ENCODE measurements at places on chromosomes 11 and 22.

DNA sequence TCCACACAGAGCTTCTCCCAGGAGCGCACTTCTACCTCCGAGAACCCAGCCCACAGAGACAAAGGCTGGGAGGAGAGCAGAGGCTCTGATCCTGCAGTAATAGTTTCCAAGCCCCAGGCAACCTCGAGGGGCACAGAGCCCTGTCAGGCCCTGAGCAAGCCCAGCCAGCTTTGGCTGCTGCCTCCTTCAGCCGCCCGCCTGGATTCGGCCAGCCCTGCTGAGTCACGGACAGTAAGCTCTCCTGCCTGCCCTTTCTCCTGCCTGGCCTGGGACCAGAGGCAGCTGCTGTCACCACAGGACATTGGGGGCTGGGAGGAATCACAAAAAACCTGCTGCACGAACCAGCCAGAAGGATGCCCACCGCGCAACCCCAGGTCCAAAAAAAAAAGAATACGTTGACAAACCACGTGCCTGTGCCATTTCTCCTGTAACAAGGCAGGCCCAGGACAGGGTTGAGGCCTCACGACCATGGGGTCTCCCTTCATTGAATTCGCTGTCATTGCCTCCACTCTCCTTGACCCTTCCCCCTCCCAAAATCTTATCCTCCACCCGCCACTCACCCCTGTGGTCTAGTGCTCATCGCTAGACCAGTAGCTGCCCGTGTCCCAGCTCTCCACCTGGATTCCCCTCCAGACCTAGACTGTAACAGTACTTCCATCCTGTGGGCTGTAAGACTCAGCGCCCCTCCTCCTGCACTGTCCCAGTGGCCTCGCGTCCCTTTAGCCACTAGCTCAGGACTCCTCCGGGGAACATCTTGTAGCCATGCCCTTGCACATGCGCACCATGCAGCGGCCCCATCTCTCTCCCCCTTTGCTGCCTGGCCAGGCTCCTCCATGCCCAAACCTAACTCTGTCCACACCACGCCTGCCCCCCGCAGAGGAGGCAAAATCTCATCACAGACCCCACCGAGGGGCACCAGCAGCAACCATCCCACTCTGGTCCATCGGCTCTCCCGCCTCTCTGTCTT, 7.4 kb upstream of the SLC22A12 start:
- DNase-seq = no peak

DNA sequence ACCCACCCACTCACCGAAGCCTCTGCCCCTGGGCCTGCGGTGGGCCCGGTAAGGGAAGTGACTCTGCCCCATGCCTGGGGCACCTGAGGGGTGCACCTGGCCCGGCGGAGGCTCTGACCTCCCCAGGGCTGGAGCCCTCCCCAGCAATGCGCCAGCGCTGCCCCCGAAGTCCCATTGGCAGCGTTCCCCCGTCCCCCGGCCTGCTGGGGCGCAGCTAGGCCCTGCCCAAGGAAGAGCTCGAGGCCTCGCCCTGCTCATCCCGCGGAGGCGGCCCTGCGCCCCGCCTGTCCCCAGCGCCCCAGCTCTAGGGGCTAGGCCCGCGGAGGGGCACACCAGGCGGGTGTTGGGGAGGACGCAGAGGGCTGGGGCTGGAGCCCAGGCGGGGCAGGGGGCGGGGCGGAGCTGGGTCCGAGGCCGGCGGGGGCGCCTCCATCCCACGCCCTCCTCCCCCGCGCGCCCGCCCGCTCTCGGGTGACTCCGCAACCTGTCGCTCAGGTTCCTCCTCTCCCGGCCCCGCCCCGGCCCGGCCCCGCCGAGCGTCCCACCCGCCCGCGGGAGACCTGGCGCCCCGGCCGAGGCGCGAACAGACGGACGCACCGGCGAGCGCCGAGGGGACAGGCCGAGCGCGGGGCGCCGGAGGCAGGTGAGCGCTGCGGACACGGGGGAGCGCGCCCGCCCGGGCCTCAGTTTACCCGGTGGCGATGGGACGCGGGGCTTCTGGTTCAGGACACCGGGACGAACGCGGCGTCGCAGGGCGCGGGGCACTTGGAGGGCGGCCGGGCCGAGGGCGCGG, at the start of gene EPS8L2:
Gene EPS8L2 (plus strand): TSS at position 586 of the 793 bp plus-strand sequence. CDS start 3,177 bp downstream, outside the sequence.
- peak; percentile 61 for DNase-seq

DNA sequence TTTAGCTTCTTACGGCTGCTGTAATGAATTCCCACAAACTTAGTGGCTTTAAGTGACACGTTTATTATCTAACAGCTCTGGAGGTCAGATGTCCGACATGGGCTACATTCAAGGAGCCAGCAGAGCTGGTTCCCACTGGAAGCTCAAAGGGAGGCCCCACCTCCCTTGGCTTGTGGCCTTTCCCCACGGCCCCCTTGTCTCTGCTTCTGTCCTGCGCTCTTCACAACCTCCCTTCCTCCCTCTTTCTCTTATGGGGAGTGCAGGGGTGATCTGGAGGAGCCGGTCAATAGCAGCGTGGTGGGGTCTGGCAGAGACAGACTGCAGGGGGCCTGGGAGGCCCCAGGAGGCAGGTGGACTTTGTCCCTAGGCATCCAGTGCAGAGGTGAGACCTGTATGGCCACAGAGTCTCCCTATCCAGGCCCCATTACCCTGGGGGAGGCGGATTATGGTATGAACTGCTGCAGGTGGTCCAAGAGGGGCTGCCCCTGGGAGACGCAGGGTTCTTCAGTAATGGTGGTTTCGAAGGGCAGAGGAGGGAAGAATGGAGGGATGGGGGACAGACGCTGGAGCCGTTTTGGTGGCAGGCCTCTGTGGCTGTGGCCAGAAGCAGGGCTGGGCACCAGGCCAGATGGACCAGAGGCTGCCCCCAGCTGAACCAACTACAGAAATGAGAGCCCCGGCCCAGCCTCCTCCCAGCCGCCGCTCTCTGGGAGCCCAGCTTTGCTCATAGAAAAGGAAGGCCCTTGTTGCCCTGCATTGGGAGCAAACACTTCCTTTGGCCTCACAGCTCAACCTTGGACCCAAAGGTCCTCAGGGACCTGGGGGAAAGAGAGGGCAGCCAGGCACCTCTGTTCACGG, 30.7 kb upstream of the KCNQ1OT1 start:
- DNase-seq = peak; percentile 80

- no peak for DNase-seq
Measured at GRCh38 chr11:65491614-65492386, 7.0 kb upstream of the MALAT1 start.

DNA sequence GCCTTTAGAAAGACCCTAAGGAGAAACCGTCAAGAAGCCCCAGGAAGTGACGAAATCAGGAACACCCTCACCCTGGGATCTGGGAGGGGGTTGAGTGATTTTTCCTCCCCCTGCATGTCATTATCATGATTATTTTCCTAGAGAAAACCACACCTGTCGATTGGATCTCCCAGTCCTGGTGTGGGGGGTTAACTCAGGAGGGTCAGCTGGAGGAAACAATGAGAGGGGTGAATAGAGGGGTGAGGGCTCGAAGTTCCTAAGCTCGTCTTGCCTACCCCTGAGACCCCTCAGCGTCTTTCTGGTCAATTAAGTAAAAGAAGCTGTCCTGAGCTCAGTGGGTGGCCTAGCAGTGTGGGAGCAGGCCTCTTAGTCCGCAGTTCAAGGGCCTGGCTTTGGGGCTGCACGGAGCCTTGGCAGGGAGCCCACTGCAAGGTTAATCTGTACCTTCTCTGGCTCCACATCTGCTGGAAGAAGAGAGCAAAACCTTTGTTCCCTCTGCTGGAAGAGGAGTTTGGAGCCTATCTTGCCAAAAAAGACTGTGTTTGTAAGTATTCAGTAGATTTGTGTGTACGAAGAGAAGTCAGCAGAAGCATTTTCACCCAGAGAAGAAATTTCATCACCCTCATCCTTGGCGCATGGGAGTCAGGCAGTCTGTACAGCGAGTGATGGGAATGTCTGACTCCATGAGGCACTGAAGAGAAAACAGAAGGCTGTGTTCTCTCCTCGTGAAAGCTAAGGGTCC, 34.2 kb upstream of the FTH1 start:
- DNase-seq = peak; percentile 71

DNA sequence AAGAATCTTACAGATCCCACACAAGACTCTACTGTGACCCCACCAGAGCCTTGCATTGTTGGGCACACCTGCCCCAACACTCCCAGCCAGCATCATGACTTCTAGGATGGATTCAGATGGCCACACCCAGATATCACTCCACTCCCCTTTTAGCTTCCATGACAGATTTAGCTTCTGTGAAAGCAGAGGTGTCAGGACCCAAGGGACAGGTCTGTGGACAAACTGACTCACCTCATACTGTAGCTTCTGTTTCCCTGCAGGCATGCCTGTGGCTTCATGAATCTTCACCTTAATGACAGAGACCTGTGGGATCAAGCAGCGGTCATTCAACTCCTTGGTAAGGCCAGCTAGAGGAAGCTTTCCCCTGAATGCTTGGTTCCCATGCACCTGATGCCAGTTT, 8.5 kb upstream of the TBC1D10A start:
- no peak for DNase-seq

DNA sequence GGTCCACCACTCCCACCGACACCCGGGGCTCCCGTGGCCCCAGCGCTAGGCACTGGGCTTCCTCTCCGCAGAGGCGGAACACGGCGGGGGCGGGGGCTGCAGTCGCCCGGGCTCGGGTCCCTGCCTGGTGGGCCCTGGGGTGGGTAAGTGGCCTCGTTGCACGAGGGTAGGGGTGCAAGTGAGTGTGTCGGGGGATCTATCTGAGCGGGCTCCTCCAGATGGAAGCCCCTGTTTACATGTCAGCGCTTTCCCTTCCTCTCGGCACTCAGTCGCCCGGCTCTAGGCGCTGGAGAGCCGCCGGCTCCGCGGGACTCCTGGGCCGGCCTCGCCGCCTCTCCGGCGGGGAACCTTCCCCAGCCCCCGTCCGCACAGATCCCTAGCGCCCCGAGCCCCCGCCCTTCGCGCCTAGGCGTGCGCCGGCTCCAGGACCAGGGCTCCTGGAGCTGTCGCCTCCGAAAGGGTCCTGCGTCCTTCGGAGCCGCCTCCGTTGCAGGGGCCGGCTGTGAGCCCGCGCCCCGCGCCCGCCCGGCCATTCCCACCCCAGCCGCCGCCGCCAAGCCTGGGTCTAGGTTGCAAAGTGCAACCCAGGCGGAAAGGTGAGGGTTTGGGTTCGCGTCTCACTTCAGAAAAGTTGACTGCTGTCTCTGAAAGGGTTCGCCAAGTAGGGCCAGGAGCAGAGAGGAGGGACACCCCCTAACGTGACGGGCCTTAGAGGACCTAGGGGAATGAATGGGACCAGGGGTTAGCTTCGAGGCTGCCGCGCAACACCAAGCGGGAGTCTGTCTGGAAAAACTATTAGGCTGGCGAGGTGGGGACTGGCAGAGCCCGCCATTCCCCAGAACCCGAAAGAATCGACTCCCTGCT, 978 bp downstream of the FLI1 start:
- DNase-seq = no peak

DNA sequence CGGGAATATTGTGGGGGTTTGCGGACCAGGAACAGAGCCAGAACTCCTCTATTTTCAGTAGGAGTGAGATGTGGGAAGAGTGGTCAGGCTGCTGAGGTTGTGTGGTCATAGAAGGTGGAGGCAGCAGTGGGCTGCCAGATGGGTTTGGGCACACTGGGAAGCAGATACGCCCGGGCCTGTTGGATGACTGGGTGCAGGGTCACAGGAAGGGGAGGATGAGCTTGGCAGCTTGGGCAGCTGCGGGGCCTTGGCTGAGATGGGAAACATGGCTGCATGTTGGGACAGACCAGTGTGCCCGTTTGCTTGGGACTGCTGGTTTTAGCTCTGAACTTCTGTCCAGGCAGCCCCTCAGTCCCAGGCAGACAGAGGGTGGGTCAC, 11.4 kb downstream of the SHANK3 start:
- DNase-seq = no peak

- DNase-seq = no peak
Measured at GRCh38 chr11:69930081-69931059, 111.2 kb upstream of the FGF3 start.

DNA sequence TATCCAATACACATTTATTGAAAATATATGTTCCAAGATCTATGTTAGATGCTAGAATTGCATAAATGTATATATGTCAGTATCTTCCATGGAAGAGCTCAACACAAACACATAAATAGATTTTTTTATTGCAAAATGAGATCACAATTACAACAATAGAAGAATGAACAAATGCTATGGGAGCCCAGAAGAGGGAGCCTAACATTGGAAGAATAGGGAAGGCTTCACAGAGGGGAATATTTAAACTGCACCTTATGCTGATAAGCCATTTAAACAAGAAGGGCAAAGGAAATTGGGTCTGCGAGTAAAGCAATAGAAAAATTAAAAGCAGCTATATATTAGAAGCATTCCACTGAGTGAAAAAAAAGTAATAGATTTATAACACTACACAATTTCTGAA, 96.1 kb upstream of the LRRC55 start:
- peak; percentile 13 for DNase-seq

- DNase-seq = no peak
Measured at GRCh38 chr11:76293189-76293631, 86.9 kb upstream of the WNT11 start.

DNA sequence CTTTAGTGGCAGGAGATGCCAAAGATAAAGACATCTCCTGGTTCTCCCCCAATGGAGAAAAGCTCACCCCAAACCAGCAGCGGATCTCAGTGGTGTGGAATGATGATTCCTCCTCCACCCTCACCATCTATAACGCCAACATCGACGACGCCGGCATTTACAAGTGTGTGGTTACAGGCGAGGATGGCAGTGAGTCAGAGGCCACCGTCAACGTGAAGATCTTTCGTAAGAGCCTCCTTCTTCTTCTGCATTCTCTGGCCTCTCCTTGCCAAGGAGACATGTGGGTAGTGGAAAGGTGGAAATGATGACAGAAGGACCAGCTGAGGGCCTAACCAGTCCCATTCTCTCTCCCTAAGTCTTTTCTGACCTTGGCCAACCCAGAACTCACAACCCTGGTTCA, 110.1 kb upstream of the TTC12 start:
- DNase-seq = no peak

DNA sequence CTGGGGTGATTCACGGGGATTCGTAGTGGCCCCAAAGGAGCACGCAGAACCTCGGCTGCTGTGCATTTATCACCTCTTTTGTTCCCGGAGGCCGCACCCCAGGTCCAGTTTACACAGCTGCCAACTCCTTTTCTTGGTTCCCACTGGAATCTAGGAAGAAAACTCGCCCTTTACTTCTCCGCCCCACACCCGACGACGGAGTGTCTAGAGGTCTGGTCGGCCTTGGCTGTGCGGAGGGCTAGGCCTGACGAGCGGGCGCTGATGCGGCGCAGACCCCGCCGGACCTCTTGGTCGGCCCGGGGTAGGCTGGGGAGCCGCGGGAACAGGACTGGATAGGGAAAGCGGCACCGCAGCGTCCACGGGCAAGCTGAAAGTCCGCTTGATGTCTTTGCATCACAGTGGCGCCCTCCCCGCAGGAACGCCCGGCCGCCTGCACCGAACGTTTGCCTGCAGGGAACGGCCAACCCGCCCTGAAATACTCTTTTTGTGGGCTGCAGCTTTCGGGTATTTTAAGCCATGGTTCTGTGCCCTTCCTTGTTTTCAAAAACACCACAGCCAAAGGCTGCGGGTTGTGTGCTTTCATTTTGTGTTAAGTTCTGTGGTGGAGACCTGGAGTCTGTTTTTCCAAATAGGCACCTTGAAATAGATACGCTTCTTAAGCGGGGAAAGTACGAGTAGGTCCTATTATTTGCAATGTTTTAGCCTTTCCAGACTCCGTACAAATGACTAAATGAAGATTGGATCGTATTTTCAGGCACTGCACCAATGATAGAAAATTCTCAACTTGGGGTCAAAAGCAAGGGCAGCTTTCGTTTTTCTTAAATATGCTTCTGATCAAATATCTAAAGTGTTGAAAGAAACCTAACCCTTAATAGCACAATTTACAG, 829 bp upstream of the ZBED5 start:
- peak; percentile 83 for DNase-seq

All from kidney (tissue), 22 donors.